ENCODE measurements at places on chromosomes 1 and 21.

- peak; percentile 36 for DNase-seq
Measured at GRCh38 chr21:40567501-40567900, 279.5 kb downstream of the DSCAM start.

DNA sequence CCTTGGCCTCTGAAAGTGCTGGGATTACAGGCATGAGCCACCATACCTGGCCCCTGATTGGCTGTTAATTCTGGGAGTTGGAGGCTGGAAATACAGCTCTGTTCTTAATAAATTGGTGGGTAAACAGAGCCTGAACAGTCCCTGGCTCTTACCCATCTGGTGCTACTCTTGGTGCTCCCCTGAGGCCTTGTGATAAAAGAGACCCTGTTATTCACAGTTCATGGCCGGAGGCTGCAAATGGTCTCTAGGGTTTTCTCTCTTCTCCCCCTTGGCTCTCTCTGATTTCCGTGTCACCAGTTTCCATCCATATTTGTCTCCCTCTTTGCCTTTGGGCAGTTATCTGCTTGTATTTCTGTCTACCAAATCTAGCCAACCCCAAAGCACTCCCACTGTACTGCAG lies 17.2 kb downstream of the NFASC start:
- DNase-seq, result no peak

- no peak for DNase-seq
Measured at GRCh38 chr1:90768098-90768497, 51.0 kb upstream of the BARHL2 start.

GRCh38 chr1:238647877-238648276 lies 738.5 kb upstream of the CHRM3 start:
- DNase-seq, result no peak

DNA sequence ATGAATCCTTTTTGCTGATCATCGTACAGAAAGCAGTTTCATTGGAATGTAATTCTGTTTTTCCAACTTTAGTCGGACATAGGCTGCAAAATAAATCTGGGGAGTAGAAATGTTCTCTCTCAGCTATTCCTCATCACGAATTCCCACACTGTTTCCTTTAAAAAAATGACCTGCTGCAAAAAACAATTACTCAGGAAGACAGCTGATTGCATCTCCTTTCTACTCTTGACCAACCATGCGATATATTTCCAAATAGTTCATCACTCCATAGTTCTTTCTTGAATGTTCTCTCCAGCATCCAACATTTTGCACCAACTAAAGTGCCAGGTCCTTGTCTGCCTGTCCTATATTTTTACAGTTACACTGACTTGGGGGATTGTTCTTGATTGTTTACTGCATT lies 96.4 kb downstream of the S1PR1 start:
- DNase-seq, result no peak

- DNase-seq, result no peak
Measured at GRCh38 chr1:174408146-174408545, 39.6 kb upstream of the GPR52 start.

DNA sequence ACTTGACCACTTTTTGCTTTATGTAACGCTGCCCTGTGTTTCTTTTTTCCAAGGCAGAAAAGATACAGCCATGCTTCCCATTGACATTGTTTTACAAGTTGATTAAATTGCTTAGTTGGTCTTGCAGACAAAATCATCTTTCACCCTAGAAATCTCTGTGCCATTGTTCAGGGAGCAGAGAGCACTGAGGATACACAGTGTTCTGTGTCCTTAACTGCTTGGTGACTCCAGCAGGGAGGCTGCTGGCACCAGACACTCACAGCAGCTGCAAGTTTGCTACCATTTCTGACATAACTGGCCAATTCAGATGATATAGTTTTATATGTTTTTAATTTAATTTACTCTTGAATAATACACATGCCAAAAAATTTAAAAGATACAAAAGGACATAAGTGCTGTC lies 118.7 kb downstream of the RGS2 start:
- no peak for DNase-seq

GRCh38 chr1:159938211-159938852 lies 7.1 kb downstream of the IGSF9 start:
- no peak for DNase-seq

DNA sequence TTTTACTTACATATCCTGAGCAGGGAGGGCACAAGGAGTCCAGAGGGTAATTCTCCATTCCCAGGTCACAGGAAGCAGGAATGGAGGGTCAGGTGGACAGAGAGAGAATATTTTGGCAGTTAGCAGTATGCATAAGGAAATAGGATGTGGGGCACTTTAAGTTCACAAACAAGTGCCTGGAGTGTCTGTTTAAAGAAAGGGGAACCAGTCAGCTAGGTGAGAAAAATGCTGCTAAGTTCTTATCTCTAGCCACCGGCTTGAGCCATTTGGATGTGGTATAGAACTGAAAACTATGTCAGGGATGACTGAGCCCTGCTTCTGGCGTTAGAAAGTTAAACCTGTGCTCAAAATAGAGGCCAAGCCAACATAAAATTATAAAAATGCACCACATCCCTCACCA lies 739.7 kb upstream of the NCAM2 start:
- no peak for DNase-seq

GRCh38 chr1:153542956-153543711 lies 2.4 kb upstream of the S100A5 start:
- DNase-seq, result no peak

DNA sequence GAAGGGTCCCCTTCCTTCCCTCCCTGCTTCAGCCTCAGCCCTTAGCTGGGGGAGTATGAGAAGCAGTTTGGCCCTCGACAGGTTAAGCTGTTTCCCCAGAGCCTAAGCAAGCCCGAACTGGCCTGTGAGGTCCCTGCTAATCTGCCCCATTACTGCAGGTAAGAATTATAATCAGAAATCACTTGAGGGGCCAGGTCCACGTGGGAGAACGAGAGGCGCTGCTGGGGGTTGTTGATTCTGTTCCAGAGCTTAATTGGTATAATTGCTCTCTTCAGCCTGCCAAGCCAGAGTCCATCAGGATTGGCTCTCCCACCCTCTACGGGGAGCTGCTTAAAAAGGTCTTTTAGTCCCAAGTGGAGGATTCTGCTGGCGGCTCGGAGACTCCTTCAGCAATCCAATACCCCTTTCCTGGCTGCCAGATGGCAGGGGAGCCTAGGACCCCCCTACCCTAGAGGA lies 70.8 kb downstream of the UBE2T start:
- DNase-seq, result no peak

DNA sequence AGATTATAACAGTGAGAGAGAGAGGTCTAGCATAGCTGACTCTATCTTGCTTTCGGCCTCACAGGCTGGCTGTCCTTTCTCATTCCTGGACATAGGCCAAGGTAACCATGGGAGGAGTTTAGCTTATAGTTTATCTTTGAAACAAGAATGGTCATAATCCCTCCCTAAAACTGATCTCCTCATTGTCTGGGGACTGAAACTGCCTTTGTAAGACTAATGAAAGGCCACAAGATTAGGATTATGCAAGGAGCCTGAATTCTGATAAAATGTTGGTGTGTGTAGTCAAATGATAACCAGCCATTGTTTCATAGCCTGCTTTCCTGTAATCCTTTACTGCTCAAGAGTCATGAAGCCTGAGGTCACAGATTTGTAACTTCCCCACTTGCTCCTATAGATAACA lies 131.9 kb upstream of the LYPLAL1 start:
- DNase-seq, result no peak

GRCh38 chr1:89873770-89874169 lies 52.9 kb downstream of the LRRC8D start:
- DNase-seq, result peak; percentile 78

DNA sequence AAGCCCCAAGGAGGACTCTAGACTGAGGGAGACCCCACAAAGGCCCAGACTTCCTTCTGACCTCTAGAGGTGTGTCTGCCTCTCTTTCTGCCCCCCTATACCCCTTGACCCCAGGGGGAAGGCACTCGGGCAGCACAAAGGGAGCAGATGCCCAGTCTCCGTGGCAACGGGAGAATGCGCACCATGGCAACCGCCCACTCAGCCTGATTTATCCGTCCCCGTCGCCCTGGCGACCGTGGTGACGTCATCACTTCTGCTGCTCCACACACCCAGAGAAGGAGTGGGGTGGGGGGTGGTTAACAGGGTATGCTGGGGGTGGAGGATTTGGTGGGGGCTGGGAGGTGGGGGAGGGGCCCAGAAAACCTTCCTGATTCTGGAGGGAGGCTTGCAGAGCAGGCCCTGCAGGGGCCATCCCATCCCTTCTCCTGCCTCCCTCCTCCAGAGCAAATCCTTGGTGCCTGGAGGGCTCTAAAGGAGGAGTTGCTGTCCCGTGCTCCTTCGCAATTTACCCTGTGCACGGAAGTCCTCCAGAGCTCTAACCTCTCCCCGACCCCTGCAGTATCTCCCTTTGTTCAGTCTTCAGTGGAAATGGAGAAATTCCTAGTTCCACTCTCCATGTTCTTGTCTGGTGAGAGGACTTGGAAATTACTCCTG lies 6.3 kb downstream of the CELF3 start:
- DNase-seq, result peak; percentile 23

DNA sequence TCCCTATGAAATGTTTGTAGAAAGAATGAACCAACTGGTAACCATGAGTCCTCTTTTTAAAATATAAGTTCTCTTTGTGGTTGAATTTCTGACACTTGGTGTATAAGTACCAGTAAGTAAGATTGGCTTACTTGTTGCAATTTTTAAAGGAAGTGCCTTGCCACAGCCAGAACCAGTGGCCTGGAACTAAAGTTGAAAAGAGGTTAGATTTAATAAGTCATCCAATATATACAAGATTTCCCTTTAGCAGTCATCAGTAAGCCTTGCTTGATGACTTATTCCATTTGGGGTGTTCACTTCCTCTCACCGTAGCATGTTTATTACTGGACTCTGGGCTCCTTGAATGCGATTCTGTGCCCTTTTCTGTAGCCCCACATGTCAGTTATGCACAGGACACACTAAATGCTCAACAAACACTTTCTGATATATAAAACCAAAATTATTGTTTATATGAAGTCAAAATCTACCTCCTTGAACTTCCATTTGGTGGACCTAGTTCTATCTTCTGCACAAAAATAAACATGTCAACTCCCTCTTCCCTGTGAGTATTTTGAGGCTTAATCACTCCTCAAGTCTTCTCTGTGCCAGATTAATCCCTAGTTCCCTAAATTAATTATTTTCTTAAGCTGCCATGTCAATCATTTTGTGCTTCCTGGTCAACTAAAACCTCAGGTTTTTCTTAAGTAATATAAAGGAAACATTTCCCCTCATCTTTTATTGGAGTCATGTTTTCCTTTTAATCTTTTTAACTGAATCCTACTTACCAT lies 218.1 kb downstream of the ST6GALNAC3 start:
- DNase-seq, result no peak

- DNase-seq, result peak; percentile 2
Measured at GRCh38 chr1:240765732-240766363, 153.9 kb upstream of the GREM2 start.

- peak; percentile 82 for DNase-seq
Measured at GRCh38 chr1:63882048-63882704, 108.4 kb downstream of the ROR1 start.

GRCh38 chr1:37480581-37481288 lies 6.4 kb downstream of the ZC3H12A start:
- no peak for DNase-seq

GRCh38 chr21:45523411-45524101 lies 18.7 kb downstream of the SLC19A1 start:
- no peak for DNase-seq

DNA sequence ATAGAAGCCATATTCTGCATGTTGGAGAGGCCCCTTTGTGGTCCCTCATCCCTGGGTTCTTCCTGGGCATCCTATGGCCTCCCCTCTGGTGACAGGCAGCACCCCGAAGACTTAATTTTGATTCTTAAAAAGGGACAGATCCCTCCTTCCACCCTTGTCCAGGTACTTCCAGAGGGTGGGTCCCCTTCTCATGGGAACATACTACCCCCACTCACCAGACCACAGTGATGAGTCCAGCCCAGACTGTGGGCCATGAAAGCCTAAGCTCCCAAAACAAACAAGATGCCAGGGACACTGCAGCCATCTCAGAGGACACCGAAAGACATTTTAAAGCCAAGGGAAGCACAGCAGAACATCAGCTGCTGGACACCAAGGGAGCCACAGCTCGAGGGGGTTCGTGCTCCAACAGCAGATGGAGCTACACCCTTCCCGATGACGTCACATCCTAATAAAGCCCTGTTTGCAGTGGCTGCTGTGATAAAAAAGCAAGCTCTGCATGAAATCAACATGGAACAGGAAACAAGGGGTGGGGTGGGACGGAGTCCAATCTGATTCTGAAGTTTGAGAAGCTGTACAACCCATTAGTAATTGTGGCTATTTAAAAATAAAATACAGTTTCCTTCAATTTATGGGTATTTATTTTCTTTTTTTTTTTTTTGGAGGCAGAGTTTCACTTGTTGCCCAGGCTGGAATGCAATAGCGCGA lies 32.4 kb downstream of the GNB1 start:
- peak; percentile 95 for DNase-seq

DNA sequence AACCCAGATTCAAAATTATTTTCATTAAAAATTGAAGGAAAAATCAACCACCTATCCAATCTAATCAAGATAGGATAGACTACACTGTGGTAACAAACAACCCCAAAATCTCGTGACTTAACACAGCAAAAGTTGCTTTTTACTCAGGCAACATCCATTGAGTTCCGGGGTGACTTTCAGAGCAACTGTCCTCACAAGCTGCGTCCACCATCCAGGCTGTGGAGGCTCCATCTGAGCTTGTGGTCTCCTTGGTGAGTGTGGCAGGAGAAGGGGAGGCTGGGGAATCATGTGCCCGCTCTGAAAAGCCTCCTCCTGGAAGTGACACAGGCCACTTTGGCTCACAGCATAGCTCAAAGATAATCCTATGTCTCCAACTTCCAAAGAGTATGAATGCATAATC lies 52.4 kb downstream of the CD2 start:
- no peak for DNase-seq

DNA sequence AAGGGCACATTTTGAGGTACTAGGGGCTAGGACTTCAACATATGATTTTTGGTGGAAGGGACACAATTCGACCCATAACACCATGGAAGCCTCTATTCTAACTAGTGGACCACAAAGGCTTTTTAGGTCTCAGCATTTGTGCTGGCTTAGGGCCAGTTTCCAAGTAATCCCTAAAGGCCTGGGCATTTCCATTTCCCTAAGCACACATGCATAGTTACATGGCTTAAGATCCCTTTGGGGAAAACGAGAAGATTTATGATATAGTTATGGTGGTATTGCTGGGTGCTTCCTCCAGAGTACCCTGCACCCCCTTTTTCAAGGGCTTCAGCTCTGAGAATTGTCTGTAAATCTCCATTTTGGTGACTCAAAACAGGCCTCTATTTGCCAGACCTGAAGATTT lies 28.2 kb upstream of the TMEM54 start:
- DNase-seq, result no peak

DNA sequence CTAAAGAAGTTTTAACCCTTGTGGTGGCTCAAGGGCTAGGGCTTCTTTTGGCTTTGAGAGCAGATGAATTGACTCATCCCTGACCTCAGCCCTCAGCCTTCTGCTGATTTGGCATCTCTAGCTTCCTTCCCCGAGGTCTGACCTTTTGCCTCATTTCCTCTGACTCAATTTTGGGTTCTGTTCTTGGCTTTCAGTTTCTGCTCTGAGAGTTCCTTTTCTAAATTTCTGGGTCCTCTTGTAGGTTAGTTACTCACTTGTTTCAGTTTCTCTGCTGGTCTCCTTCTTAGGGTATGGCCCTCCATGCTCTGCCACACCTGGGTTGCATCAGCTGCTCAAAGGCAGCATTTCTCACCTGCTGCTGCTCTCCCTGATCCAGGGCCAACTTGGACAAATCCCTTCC lies 19.4 kb downstream of the PDE4B start:
- DNase-seq, result peak; percentile 75

GRCh38 chr1:22806584-22806983 lies 95.9 kb downstream of the EPHB2 start:
- DNase-seq, result no peak

- no peak for DNase-seq
Measured at GRCh38 chr1:170126696-170127095, 19.1 kb upstream of the NTMT2 start.

- no peak for DNase-seq
Measured at GRCh38 chr1:89721351-89721750, 88.4 kb downstream of the LRRC8C start.
